Nasal cavity respiratory epithelium epithelial cell of viscerocranial mucosa (primary cell): ENCODE measurements at places on chromosomes 16 and 17. TPM values are rescaled to one million over a fixed set of nuclear protein-coding genes. Genes with fewer than 3 reads are reported as not detected.

Gene MAPT
- under 0.01 and 0.14 TPM in 2 replicates for total RNA-seq

Gene HOXB7
- total RNA-seq: 0.78 TPM in 1 of 2 replicates, not detected in the other

Gene CASKIN2
- 3.8 and 10.3 TPM in 2 replicates for total RNA-seq

Gene OR3A3
- not detected in 2 replicates for total RNA-seq

Gene RHBDF1
- 11.6 and 30.7 TPM in 2 replicates for total RNA-seq

Gene BORCS6
- 4.1 and 5.3 TPM in 2 replicates for total RNA-seq

Gene PERCC1
- total RNA-seq: not detected in 2 replicates

Gene KRTAP1-5
- not detected in 2 replicates for total RNA-seq

Gene TBC1D24
- total RNA-seq: 5.1 and 13.5 TPM in 2 replicates

Gene NPW
- under 0.01 TPM in 1 of 2 replicates, not detected in the other for total RNA-seq

Gene KDM6B
- total RNA-seq: 5.5 and 35.3 TPM in 2 replicates

Gene SSTR5
- total RNA-seq: not detected in 2 replicates

Gene C17orf78
- total RNA-seq: not detected in 2 replicates

Gene DPEP1
- not detected in 2 replicates for total RNA-seq

Gene ATP2A1
- total RNA-seq: under 0.01 and 0.43 TPM in 2 replicates

Gene CFAP20
- total RNA-seq: 34.2 and 36.7 TPM in 2 replicates

Gene CCL17
- not detected in 2 replicates for total RNA-seq

Gene CLDN6
- total RNA-seq: under 0.01 and 0.14 TPM in 2 replicates

Gene TNFRSF17
- not detected in 2 replicates for total RNA-seq

Gene CDH8
- 0.21 and 1.0 TPM in 2 replicates for total RNA-seq

Gene PYY
- 0.68 TPM in 1 of 2 replicates, not detected in the other for total RNA-seq

Gene INTS2
- 19.8 and 24.6 TPM in 2 replicates for total RNA-seq

Gene CDR2L
- 6.2 and 12.5 TPM in 2 replicates for total RNA-seq

Gene ZSWIM7
- total RNA-seq: 22.1 and 22.6 TPM in 2 replicates

Gene KRT33B
- total RNA-seq: 1.1 and 59.1 TPM in 2 replicates

Gene CD300E
- total RNA-seq: not detected in 2 replicates

Gene C16orf46
- total RNA-seq: 0.34 and 0.50 TPM in 2 replicates

Gene VPS25
- 52.1 and 66.3 TPM in 2 replicates for total RNA-seq

Gene LPO
- total RNA-seq: under 0.01 and 0.21 TPM in 2 replicates

Gene CIAPIN1
- 60.6 and 81.7 TPM in 2 replicates for total RNA-seq

Gene KRTAP2-3
- total RNA-seq: 0.93 TPM in 1 of 2 replicates, not detected in the other

Gene ICAM2
- under 0.01 and 0.64 TPM in 2 replicates for total RNA-seq

Gene SLFN11
- 1.6 and 6.5 TPM in 2 replicates for total RNA-seq

Gene PMFBP1
- total RNA-seq: 0.50 and 0.68 TPM in 2 replicates

Gene KRTAP3-1
- not detected in 2 replicates for total RNA-seq

Gene ZNF778
- total RNA-seq: 9.9 and 13.4 TPM in 2 replicates

Gene CHST5
- total RNA-seq: not detected in 2 replicates

Gene KRTAP17-1
- not detected in 2 replicates for total RNA-seq

Gene KCTD5
- total RNA-seq: 37.3 and 37.5 TPM in 2 replicates
